ENCODE measurements at places on chromosomes 1 and 21.

- no peak for DNase-seq
These were observed 26.7 kb upstream of the MYSM1 start for GRCh38 chr1:58726581-58726980.

DNA sequence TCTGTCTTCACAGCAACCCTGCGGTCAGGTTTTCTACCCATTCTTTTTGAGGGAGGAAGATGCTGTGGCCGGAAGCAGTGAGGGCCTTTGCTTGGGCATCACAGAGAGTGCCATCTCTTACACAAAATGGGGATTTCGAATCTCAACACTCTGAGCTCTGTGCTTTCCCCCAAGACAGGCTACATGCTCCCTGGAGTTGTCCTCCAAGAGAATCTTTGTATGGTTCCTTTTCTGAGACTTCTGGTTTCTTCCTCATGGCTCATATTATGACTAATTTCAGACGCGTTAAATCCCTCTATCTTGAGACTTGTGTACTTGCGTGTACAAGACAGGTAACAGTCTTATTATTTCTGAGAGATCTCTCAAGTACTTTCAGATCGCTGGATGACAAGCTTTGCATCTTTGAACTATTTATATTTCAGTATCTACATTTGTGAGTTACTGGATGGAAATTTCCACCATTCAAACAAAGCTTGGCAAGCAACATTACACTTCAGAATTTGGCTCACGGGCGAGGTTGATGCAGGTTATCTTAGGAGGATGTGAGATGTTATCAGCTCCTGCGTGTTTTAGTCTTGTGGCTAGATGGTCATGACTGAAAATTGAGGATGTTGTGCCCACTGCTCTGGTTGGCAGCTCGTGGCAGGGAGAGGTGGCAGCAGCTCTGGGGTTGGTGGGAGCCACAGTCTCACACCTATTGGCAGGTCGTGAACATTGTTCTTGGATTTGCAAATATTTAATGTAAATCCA lies 19.4 kb downstream of the ABCG1 start:
- no peak for DNase-seq

DNA sequence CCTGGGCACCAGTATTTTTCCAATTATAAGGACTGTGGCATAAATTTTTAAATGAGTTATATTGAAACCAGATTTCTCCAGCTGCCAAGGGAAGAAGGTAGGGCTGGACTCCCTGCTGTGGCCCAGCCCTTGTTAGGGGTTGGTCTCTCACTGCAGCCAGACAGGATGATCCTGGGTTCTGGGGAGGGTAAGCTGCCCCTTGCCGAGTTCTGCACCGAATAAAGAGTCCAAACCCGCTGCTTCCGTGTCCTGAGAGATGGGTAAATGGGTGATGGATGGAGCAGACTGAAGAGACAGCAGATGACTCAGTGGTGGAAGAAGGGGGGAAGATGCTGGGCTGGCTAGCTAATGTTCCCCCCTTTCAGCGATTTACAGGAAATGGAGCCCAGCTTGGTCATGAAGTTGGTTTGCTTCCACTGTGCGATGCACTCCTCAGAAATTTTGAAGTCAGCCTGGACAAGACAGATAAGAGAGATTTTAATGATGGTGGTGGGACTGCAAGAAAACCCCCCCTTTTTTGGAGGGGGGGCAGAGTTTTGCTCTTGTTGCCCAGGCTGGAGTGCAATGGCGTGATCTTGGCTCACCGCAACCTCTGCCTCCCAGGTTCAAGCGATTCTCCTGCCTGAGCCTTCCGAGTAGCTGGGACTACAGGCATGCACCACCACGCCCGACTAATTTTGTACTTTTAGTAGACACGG lies 41.4 kb downstream of the YARS1 start:
- no peak for DNase-seq

DNA sequence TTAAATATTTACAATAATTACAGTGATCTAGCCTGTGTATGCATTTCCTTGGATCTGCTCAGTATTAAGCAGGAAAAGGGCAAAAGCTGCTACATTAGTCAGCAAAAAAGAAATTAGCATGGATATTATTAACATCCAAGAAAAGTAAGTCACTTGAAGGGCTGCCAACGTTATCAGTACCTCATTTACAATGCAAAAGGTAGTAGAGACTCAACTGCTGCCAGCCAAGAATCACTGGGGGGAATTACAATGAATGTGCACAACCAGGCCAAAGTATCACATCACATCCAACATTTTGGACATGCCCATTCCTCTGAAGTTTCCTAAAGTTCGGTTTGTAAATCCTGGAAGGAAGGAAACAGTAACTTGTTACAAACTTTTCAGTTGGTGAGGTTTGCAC lies 1.9 kb downstream of the CNN3 start:
- no peak for DNase-seq

- DNase-seq, result no peak
These were observed 16.1 kb upstream of the SHCBP1L start for GRCh38 chr1:182968836-182969734.

DNA sequence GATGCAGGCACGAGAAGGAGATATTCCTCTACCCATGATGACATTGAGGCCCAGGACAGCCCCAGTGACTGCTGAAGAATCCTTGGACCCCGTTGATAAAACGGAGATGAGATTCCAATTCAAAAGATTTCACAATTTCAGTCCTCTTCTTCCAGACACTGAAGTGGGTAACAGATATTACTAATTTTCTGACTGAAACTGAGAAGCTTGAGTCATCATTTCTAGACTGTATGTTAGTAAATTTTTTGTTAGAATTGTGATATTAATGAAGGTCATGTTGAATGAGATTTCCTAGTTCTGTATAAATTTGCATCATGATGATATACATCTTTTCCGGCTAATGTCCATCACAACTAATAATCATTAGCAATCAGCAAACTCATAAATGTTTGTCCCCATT lies 185.8 kb downstream of the CHRM3 start:
- DNase-seq, result no peak

GRCh38 chr1:37257646-37258045 lies 216.7 kb upstream of the ZC3H12A start:
- DNase-seq, result no peak

DNA sequence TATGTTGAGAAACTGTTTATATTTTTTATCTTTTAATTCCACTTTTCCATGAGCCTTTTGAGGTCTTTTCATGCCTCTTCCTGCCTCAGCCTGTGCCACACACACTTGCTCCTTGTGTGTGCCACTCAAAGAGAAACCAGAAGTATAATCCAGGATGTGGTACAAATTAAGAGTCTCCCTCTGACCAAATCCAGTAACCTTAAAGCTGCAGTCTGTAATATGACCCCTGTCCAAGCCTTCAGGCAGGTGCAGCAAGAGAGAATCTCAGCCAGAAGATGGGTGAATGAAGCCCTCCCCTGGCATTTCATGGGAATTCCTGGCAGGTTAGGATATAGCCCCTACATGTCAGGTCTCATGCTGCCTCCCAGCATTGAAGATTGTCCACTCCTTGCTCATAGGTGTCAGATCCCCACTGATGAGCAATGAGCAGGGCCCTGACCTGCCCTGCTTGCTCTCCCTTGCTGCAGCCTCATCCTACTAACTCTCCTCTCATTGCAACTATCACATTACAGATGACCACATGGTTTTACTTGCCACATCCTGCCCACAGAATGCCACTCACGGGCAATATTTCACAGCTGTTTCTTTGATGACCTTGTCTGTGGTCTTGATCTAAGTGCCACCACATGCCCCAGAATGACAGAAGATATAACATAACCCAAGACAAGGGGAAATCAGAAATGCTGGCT lies 169.3 kb downstream of the SEC16B start:
- DNase-seq, result peak; percentile 5

- DNase-seq, result no peak
These were observed 10.6 kb upstream of the PRDM16 start for GRCh38 chr1:3058263-3059030.

DNA sequence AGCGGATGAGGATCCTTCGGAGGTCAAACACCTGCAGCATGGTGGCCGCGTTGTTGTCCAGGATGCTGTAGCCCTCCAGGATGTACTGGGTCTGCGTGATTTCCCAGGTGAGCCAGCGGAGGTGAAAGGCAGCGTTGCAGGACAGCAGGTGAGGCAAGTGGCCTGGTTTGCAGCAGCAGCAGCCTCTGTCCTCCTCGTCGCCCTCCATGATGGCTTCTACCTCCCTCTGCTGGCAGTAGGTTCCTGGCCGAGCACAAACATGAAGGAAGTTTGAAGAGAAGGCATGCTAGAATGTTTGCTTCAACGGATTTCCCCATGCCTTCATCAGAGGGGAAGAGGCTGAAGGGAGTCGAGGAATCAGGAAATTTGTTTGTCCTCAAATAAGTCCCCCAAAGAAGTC lies 74.7 kb downstream of the NTPCR start:
- peak; percentile 66 for DNase-seq

DNA sequence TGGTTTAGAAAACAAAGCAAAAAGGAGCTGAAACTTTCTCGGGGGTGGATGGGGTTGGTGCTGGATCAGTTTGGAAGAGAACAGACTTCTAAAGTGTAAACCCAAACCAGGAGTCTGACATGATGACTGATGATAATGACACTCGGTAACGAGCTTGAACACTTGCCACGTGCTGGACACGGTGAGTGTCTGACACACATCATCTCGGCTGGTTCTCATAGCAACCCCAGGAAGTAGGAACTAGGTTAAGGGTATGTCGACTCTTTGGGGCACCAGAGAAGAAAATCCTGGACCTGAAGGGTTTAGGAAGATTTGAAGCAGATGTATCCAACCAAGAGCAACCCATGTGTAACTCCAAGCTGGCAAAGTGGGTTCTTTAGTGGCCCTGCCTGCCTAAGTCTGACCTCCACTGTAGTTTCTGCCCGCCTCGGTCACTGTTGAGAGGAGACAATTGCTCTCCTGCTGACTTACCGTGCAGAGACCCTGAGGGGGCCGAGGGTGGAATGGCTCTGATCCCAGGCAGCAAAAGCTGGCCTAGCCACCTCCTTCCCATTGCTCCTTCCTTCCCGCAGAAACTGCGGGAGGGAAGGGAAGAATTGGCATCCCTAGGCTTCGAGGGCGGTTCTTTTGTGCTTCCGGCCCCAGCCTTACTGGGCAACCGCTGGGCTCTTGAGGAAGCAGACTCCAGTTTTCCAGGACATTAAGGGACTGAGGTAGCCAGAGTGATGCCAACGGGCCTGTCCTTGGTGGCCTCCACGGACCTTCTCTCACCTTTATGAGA lies 156.0 kb downstream of the TOMM20 start:
- no peak for DNase-seq

DNA sequence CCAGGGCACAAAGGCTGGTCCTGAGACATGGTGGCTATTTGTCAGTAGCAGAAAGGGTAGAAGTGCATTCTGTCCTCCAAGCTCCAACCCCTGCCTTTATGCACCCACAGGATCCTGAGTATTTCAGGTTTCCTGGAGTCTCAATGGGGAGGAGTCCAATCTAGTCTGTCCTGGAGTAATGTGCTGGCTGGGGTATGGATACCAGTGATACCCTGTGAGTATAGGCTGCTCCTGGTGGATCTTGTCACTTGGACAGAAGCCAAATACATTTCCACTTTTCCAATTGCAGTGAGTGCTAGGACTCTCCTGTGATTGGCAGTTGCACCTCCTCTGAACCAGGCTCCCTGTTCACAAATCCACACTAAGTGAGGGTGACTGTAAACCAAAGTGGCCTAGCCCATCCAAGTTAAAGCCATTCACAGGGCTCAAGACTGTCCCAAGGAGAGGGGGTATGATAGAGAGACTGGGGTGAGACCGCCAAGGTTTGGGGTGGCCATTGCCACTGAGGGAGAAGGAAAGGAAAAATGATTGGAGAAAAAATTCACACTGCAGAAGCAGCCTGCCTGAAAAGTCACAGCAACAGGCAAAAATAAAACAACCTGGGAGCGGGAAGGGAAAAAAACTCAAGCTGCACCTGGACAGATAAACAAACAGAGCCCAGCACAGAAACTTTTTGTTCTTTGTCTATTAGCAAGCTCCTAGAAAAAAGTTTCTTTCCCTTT lies 163.4 kb upstream of the ETV3 start:
- no peak for DNase-seq

- DNase-seq, result no peak
These were observed 27.8 kb downstream of the SDC3 start for GRCh38 chr1:30880678-30881318.

GRCh38 chr21:33157303-33157702 lies 72.4 kb upstream of the IFNAR2 start:
- peak; percentile 38 for DNase-seq

- DNase-seq, result no peak
These were observed 52.9 kb upstream of the ATP2B4 start for GRCh38 chr1:203573730-203574129.

DNA sequence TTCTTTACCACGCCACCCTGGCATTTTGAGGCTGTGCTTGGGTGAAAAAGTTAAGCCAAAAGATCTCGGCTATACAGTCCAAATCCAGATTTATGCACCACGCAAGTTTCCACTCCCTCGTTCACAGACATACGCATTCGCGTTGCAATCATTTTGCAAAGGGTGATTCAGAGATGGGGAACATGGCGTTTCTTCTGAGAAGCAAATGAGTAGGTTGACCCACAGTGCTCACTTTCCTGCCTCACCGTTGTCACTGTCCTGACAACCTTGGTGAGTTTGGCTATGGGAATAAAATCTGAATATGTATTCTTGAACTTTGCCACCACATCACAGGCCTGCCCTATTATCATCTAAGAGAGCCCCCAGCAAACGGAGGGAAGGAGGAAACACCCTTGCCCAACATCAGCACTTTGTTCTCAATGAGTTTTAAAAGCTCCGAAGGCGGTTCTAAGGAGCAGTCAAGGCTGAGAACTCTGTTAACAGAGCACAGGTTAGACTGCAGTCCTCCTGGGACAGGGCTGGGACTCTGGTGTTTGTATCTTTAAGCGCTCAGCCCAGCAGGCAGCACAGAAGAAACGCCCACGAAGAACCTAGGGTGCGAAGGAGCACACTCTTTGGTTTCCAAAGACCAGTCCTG lies 86.4 kb downstream of the RUNX1 start:
- DNase-seq, result no peak
